ENCODE measurements at places on chromosomes 5 and 9.

DNA sequence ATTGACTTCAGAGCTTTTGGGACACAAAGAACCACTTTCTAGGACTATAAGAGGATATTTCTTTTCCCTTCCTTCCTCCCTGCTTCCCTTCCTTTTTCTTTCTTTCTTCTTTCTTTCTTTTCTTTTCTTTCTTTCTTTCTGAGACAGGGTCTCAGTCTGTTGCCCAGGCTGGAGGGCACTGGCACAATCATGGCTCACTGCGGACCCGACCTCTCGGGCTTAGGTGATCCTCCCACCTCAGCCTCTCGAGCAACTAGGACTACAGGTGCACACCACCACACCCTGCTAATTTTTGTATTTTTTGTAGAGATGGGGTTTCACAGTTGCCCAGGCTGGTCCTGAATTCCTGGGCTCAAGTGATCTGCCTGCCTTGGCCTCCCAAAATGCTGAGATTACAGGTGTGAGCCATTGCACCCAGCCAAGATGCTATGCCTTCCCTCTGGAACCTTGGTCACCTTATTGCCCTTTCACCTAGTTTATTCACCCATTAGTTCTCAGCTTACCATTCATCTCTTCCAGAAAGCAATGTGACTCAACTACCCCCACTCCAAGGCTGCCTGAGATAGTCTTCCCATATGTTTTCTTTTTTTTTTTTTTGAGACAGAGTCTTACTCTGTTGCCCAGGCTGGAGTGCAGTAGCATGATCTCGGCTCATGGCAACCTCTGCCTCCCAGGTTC is 10.1 kb downstream of the PLIN2 start:
- DNase-seq, result no peak

GRCh38 chr5:109865637-109866036 is 175.9 kb downstream of the MAN2A1 start:
- DNase-seq, result peak; percentile 61

- DNase-seq, result no peak
Measured at GRCh38 chr9:70852711-70853240, 268.6 kb downstream of the TRPM3 start.

DNA sequence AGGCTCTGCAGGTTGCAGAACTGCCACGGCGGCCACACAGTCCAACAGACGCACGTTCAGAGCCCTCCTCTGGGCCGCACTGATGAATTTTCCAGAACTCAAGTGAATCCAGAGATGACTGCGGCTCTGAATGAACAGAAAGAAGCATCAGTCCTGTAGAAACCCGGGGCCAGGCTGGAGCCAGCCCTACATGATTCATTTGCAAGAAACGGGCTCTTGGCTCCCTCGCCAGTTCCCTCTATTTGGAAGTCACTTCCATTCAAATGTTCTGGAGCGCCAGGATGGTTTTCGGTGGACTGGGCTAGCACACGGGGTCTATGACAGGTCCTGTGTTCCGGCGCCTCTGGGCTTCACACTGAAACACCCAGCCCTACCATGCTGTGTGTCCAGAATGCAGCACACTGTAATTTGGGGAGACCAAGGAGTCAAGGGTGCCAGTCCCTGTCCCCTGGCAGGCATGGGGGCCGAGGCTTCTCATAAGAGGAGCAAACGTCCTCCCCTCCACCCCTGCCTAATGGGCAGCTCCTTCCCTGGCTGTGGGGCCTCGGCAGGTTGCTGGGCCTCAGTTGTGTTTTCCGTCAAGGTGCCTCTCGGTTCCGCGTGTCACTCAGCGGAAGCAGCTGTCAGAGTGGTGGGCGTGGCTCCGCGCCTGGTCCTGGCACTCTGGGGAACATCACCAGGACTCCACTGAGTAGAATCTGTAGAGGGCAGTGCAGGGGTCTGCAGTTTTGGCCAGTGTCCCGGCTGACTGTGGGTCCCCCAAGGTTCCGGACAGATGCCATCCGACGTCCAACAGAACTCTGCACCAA is 18.1 kb upstream of the COL5A1 start:
- DNase-seq, result no peak

DNA sequence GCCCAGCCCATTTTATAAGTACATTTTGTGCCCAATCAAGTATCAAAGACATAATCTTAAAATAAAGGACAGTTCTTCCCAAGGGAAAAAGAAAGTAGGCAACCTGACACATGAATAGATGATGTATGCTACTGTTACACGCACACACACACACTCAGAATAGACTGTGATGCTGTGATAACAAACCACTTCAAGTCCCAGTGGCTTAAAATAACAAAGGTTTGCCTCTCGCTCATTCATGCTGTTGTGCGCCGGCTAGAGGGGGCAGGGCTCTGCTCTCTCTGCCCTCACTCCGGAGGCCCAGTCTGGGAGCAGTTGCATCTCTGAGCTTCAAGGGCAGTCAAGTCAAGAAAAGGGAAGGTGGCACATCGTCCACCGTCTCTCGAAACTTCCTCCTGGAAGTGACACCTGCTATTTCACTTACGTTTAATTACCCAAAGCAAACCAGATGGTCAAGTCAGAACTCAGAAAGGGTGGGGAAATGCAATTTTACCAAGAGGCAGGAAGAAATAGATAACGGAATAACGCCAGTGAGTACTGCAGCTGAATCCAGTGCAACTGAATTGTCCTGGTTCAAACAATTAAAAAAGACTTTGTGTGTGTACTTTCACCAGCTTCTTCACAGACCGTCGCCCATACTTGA is 43.3 kb downstream of the ANKRD33B start:
- DNase-seq, result no peak

DNA sequence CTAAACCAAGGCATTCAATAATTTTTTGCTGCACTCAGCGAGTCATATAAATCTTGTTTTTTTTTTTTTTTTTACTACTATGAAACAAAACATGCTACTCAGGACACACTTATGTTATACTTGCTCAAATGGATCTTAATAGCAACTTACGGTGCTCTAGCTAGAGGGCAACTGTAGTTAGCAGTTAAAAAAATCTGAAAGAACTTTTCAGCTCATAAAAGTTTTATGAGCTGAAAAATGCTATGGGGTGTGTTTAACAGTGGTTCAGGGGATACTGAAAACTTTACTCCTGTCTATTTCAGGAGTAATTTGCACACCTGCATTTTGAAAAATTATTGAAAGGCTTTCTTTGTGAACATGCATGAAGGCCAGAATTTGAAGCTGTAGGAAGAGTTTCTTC is 53.4 kb downstream of the VCAN start:
- DNase-seq, result no peak

DNA sequence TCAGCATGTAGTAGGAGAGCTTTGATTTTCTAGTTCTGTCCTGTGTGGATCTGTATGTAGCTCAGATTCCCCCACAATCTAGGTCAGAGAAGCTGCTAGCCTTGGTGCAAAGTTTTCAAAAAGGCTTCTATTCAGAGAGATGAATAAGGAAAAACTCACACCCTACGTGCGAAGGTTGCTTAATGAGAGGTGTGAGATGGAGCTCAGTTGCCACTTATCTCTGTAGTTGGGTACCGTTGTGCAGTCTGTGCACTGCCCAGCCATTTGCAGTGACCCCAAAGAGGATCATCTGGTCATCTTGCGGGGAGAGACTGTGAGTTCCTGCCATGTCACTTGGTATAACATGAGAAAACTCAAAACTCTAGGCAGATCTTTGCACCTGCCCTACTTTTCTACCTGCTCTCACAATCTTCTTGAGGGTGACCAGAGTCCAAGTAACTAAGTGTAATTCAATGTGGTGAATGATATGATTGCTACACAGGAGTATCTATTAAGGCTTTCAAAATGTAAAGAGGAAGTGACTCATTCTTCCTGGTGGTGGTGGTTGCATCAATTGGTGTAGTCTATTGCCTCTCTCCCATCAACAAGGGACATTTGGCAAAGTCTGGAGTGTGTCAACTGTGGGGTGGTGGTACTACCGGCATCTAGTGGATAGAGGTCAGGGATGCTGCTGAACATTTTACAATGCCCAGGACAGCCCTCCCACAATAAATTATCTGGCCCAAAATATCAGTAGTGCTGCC is 65.2 kb downstream of the TMC1 start:
- DNase-seq, result no peak

DNA sequence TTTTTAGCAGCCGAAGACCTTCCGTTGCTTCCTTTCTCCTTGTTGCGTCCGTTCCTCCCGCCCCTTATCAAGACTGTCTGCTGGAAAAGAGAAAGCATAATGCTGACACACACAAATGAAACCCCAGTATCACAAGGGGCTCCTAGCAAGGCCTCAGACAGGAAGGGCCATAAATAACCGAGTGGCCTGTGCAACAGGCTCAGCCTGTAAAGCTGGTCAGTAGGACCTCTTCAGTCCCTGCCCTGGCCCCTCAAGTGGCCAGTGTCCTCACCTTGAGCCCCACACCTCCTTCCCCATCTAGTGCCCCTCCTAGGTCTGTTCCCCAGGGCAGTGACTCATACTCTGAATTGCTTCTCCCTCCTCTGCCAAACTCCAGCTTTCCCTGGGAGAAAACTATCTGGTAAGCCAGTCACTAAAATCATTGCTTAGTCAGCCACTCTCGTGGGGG is 174.6 kb upstream of the IL12B start:
- DNase-seq, result no peak

- DNase-seq, result no peak
Measured at GRCh38 chr5:33755231-33755630, 136.6 kb downstream of the ADAMTS12 start.

DNA sequence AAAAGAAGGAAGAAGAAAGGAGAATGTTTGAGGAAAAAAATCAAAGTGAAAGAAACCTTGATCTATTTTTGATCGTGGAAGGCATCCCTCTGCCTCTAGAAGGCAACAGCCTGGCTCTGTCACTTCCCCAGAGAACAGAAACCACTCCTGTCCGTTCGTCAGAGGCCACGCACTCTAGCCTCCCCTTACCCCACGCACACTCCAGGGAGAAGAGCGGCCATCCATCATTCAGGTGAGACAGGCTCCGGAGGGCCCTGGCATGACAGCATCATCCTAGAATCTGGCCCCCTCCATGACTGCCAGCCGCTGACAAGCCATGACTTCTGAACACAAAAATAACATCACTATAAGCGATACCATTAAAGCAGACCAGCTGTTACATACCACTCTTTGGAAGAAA is 135.8 kb downstream of the ROR2 start:
- DNase-seq, result no peak

GRCh38 chr9:126818482-126818881 is 13.6 kb downstream of the ZBTB43 start:
- no peak for DNase-seq

DNA sequence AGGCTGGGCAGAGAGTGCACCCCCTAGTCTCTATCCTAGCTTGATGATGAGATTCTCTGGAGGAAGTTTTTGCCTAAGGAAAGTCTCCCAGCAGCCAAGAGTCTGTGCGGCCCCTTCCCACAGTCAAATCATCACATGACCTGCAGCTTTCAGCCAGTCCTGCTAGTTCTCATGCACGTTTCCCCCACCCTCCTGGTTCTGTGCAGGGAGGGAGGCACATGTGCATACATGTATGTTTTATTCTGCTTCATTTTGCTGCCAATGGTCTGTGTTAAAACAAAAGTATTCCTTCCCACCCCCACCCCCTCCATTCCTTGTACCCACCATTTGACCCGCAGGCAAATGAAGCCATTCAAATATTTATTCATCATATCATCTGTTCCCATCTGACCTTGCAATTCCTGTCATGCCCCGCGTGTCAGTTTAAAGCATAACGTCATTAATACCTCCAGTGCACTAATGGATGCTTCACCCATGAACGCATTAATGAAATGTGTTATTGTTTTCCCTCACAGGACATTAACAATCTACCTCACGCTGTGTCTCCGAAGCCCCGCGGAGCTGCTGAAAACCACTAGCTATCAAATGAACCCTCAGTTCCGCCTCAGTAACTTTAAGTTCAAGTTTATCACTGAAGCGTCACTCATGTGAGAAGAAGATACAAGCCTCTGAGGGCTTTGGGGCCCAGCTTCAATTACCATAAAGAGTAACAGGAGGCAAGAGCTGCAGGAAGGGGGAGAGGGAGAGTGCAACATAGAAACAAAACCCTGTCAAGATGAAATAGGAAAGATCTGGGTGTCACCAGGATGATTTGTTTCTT is 139.6 kb downstream of the RASEF start:
- no peak for DNase-seq

DNA sequence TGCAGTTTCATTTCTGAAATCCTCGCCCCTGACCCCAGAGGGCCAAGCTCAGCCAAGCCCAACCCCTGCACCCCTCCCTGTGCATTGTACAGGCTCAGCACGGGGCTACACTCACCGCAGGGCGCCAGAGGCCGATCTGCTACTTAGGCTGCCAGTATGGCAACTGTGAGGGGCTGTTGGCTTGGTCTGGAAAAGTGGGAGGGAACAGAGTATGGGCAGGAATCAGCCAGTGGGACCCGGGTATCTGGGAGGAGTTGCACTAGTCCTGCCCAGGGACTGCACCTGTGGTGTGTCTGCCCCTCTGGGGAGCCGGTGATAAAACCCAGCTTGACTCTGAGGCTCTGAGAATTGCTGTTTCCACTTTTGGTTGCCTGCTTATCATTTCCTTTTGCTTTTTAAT is 167.4 kb upstream of the KIF2A start:
- DNase-seq, result no peak

- no peak for DNase-seq
Measured at GRCh38 chr9:70100362-70100761, 56.7 kb downstream of the MAMDC2 start.

DNA sequence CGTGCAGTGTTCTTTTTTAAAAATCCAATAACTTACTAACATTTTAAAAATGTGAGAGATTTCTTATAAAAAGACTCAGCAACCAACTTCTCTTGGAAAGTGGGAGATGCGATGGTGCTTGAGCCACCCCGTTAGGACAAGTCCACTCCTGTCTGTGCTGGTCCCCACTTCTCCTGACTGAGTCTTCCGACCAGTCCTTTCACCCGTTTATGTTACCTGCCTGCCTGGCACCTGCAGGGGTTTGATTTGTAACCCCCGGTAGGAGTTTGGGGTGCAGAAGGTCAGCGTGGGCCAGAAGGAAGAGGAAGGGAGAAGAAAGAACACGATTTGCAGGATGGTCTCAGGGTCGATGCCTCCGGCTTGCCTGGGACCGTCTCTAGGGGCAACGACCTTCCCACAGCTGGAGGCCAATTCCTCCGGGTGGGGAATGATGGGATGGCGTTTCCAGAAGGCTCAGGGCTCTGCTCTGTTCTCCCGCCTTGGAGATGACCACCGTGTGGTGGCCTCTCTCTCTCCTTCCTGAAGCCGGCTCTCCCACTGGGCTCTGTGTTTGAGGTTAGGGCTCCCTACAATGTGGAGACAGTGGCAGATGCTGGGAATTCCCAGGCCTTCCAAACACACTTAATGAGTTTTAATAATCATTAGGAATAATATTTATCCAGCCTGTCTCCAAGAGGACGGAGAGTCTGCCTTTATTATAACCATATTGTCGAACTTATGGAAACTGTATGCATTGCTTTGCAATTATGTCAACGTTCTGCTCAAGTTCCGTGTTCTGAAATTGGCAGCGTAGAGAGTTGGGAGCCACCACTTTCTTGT is 14.8 kb downstream of the COL27A1 start:
- no peak for DNase-seq

DNA sequence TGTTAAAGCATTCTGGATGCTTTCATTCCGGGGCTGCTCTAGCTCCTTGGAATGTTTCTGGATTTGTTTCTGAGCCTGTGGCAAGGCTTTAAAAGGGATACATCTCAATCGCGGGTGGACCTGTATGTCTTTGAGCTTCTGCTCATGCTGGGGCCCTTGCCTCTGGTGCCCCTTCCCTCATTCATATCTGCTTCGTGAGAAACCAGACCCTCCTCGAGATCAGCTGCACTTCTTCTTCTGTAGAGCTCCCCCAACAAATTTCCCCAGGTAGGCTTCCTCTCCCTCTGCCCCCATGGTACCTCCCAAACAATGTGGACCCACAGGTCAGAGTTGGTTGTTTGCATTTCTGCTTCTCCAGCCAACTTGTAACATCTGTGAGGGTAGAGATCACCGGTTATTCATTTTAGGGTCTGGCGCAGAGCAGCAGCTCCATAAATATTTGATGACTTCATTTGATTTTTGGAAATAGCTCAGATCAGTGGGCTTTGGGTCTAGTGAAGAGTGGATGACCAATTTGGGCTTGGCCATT is 6.6 kb downstream of the ZNF618 start:
- DNase-seq, result no peak
